Activated naive CD4-positive, alpha-beta T cell (primary cell): ENCODE measurements at places on chromosomes 2 and 18.

- DNase-seq, result no peak
Observed at GRCh38 chr2:101983486-101983885, 8.3 kb upstream of the IL1R2 start.

DNA sequence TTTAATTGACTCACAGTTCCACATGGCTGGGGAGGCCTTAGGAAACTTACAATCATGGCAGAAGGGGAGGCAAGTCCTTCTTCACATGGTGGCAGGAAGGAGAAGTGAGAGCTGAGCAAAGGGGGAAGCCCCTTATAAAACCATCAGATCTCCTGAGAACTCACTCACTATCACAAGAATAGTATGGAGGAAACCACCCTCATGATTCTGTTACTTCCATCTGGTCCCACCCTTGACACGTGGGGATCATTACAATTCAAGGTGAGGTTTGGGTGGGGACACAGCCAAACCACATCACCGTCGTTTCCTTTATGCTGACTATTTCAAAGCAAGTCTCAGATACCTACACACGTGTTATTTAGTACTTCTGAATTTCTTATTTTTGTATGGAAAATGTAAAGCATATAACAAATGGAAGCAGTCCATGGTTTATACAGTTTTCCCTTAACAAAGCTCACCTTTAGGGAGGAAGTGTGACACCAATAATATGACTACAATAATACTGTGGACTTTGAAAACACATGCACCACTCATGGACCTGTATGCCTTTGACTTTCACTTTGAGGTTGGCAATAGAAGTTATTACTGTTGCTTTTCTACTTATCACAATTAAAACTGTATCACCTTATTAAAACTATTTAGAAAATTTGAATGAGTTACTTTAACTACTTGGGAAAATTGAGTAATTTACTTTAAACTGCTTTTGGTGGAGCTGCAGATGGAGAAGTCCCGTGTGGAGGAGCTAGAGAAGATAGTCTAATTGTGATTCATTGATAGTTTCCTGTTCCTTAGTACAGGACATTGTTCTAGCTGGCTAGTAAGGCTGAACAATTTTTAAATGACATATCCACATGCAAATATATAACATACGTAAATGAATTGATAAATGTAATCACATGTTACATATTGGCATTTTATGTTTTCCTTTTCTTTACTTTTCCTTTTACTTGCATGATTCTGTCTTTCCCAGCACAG lies 37.3 kb downstream of the MTCL1 start:
- no peak for DNase-seq

DNA sequence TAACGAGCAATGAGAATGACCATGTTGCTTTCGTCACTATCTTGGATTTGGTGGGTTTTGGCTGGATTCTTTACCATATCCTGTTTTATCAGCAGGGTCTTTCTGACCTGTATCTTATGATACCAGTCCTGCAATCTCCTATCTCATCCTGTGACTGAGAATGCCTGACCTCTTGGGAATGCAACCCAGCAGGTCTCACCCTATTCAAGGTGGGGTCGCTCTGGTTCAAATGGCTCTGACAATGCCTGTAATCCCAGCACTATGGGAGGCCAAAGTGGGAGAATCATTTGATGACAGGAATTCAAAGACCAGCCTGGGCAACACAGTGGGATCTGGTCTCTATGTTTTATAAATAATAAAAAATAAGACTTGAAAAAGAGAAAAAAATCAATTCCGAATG lies 173.5 kb downstream of the ACTR3 start:
- no peak for DNase-seq

GRCh38 chr2:28224648-28225472 lies 167.8 kb upstream of the FOSL2 start:
- no peak for DNase-seq

DNA sequence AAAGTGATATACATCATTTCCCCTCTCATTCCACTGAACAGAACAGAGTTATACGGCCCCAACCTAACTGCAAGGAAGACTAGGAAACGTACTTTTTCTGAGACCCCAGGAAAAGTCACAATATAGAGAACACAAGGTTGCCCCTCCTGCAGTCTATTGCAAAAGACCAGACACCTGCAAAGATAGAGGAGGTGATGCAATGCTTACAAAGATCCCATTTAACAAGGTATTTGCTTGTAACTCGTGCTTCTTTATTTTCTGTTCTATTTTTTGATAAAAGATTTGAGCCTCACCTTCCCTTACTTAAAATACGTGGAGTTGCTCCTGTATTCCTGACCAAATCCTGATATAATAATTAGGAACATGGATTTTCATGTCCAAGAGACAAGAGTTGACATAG lies 793.0 kb upstream of the ID2 start:
- no peak for DNase-seq

DNA sequence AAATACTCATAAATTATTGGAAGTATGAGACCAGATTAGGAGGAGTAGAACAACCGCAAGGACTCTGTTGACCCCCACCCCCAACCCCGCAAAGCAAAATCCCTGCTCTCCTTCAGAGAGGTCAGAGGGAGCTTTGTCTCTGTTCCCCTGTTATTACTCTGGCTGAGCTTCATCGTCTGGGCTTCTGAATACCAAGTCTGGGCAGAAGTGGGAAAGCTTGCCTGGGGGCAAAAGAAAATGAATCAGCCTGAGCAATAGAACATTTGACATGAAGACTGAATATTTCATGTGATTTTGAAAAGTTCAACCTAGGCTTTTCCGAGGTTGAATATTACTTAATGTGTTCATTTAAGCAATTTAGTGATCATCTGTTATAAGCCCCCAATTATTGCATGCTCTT lies 114.6 kb upstream of the ARHGAP28 start:
- DNase-seq, result no peak

GRCh38 chr18:74930616-74931015 lies 278.3 kb downstream of the PTGR3 start:
- DNase-seq, result no peak

DNA sequence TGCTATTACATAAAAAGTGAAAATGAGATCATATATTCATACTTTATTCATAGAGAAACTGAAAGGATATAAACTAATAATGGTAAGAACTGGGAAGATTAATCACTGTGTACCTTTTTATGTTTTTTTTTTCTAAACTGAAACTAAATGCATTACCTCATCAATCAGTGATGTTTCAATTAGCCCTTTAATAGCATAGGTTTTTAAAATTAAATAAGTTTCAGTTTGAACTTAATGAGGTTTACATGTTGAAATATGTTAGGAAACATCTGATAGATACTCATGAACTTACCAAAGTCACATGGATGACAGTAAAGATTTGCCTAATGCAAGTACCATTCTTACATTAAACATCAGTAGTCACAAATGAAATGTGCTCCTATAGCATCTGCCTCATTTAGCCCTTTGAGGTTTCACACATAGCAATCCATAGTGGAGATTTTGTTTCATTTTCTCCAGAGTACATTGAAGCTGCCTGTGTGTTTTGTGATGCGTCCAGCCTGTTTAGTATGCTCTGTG lies 8.9 kb downstream of the MAPRE2 start:
- no peak for DNase-seq

GRCh38 chr2:64120928-64121327 lies 23.3 kb downstream of the PELI1 start:
- no peak for DNase-seq

DNA sequence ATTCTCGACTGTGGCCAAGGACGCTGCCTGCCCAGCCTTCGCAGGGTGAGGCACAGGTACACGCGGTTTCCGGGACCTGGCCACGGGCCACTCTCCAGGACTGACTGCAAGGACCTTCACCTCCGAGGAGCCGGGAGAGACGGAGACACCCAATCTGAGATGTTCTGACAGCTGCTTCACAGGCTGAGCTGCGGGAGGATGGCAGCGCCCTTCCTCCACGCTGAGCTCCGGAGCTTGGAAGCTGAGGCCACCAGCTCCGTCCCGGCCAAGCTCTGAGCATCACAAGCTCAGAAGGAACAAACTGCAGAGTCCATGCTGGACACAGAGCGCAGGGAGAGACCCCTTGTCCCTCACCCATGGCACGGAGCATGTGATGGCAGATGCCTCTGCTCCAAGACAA lies 71.1 kb upstream of the CTDP1 start:
- DNase-seq, result no peak

GRCh38 chr2:42169100-42169873 lies at the start of gene EML4:
Gene EML4, plus strand, starts transcription at chr2:42169353. Its CDS starts 259 bp downstream, at chr2:42169612.
- peak; percentile 85 for DNase-seq

GRCh38 chr2:10584843-10585475 lies 104.8 kb downstream of the NOL10 start:
- DNase-seq, result no peak

- DNase-seq, result no peak
Observed at GRCh38 chr2:105768961-105769452, 24.3 kb downstream of the NCK2 start.

GRCh38 chr2:80546766-80547165 lies 242.2 kb upstream of the LRRTM1 start:
- DNase-seq, result no peak

DNA sequence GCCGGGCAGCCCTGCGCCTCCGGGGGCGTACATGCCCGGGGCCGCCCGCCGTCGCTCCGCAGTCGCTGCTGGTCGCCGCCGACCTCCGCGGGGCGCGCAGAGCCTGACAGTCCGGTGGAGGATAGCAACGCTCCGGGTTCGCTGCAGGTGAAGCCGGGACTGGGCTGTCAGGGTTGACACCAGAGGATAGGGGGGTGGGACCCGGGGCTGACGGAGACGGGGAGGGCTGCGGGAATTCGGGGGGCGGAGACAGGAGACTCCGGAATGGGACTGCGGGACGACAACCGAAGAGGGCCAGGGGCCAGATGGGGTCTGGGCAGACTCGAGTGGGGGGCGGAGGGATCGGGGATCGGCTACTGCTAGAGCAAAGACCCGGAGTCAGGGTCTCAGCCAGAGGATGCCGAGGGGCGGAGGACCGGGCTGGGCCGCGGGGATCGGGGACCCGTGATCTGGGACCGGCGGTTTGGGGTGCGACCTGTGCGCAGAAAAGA lies 403 bp downstream of the TMEM127 start:
- DNase-seq, result no peak

- DNase-seq, result no peak
Observed at GRCh38 chr2:28168376-28168775, 224.3 kb upstream of the FOSL2 start.

DNA sequence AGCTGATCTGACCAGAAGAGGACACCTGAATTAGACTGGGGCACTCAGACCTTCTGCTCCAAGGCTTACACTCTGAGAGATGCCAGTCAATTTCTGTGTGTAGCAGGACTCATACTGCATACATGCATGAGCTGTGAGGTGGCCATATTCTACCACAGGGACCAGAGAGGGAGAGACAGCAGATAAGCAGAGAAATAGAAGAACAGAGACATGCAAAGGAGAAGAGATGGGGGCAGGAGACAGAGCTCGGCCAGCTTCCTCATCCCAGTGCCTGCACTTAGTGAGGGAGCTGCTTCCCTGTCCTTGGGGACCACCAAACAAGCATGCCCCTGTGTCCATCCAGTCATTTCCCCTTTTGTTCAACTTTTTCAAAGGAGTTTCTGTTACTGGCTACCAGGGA lies 73.9 kb upstream of the ALK start:
- DNase-seq, result no peak

DNA sequence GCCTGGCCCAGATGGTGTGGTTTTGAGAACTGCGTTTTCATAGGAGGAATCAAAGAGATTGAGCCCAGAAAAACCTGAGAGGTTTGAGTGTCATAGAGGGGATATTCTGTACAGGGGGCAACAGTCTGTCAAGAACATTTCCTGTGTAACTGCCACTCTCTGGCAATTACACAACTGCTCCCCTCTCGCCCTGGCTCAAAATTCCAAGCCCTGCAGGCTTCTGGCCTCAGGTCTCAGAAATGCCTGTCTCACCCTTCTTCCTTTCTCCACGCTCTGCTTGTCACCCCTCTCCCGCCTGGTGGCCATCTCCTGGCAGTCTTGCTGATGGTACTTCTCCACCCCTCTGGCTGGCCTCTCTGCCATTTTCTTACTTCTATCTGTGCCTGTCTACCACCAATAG lies 4.0 kb downstream of the VAMP5 start:
- DNase-seq, result no peak

- no peak for DNase-seq
Observed at GRCh38 chr2:233572468-233572867, 5.9 kb upstream of the USP40 start.
